ENCODE measurements at places on chromosomes 12 and 14.
A peak's percentile ranks its signal among the peaks of the same experiment; 100 is the strongest.

DNA sequence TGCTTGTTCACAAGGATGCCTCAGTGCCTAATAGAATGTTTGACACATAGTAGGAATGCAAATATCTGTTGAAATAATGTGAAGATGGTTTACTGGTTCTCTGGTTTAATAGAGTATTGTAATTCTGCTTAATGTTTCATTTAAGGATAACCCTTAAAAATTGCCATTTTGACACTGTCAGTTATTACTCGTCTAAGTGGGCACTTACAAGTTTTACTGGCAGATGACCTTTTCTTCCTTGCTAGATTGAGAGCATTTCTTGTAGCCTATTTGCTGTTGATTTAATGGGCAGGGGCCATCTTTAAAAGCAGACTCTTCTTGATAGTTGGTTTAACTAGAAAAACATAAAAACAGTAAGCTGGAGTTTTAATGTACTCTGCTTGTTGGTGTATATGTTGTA, 1.9 kb downstream of the TMEM263 start:
- DNase-seq, result no peak

- no peak for DNase-seq
Measured at GRCh38 chr12:116739381-116739887, 1.3 kb downstream of the RNFT2 start.

DNA sequence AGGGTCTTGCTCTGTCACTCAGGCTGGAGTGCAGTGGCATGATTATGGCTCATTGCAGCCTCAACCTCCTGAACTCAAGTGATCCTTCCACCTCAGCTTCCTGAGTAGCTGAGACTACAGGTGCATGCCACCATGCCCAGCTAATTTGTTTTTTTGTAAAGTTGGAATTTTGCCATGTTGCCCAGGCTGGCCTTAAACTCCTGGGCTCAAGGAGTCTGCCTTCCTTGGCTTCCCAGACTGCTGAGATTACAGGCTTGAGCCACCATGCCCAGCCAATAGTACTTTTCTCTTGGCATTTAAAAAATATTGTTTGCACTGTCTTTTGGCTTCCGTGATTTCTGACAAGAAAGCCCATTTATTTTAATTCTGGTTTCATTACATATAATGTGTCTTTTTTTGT, 61.3 kb downstream of the DIP2B start:
- no peak for DNase-seq

DNA sequence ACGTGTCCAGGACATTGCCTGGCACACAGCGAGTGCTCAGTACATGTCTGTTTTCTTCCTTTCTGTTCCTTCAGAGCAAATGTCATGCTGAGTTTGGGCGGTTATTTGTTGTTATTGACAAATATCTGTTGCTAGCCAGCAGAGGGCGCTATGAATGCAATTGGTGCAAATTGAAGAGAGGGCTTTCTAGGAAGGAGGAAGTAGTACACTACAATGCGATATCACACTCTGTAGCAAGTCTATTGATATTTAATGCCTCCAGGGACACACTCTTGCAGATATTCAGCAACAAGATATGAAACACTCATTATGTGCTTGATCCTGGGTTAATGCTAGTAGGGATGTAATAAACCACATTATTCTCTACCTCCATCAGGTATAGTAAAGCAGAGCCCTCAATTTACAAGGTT, 267.3 kb upstream of the SRRM4 start:
- peak; percentile 9 for DNase-seq

- DNase-seq, result no peak
Measured at GRCh38 chr12:52331039-52331438, 9.8 kb upstream of the KRT83 start.

DNA sequence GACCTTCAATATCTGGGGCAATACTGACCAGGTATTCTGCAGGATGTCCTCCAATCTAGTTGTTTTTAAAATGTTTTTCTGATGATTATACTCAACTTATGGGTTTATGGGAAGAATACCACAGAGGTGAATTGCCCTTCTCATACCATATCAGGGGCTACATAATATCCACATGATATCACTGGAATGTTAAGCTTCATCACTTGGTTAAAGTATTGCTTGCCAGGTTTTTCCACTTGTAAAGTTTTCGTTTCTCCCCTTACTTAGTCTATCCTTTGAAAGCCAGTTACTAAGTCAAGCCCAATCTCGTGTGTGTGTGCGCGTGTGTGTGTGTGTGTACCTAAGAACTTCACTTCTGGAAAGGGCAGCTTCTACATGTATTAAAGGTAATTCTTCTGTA, 980.9 kb upstream of the FBXO33 start:
- no peak for DNase-seq

DNA sequence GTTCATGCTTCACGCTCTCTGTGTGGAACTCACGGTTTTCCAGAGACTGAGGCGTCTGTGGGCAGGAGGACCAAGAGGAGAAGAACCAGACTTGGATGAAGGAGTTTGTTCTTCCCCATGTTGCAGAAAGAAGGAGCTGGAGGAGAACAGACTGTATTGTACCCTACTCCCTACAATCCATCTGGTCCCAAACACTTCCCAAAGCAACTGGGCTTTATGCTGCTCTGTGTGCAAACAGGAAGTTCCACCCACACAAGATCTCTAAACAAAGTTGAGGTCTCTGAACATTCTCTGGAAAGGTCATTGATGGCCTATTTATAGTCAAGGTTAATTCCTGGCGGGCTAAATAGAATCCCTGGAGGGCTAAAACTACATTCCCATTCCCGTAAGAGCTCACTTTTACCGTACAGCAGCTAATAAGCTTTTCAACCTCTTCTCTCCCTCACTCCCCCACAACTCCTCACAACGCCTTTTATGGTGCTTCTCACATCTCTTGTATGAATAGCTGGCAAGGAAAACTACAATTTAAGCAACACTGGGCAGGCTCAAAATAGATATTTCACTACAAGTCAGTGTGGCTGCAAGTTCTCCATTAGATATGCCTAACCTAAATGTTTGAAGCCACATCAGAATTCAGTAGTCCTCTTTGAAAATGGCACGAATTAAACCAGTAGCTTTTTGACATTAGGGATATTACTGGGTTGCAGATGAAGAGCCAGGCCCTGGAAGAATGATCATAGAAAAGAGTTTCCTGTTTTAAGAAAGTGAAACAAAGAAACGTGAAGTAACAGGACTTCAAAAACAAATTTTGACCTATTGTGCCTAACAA, at the start of gene A2M:
A2M (minus strand) TSS at position 189 of the 829 bp plus-strand sequence; CDS start at position 119, 70 bp downstream.
- DNase-seq, result no peak

GRCh38 chr12:9710584-9711375, 22.1 kb downstream of the CLECL1 start:
- no peak for DNase-seq

DNA sequence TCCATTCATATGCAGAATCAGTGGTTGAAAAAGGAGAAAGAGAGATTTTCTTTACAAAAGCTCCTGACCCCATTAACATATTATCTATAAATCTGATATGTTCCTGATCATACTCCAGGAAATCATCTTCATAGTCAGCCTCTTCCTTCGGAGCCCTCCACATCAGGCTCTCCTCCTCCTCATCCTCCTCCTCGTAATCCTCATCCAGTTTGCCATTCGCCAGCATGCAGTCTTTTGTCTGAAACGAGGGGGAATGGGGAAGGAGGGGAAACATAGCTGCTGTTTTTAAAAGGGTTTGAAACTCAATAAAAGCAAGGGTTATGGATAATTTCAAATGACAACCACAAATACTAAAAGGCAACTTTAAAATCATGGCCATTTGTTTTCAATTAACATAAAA, 60.9 kb downstream of the DICER1 start:
- DNase-seq, result no peak

Measured in GM06990 (cell line).